ENCODE measurements at places on chromosomes 2 and 18.

- no peak for DNase-seq
These were observed 9.9 kb upstream of the ZEB2 start for GRCh38 chr2:144529841-144530240.

GRCh38 chr2:205076405-205076804 lies 531.1 kb downstream of the PARD3B start:
- no peak for DNase-seq

- DNase-seq = no peak
These were observed 888 bp upstream of the TWSG1 start for GRCh38 chr18:9333441-9334328.

GRCh38 chr2:44578471-44579093 lies 216.8 kb downstream of the CAMKMT start:
- DNase-seq = peak; percentile 35

DNA sequence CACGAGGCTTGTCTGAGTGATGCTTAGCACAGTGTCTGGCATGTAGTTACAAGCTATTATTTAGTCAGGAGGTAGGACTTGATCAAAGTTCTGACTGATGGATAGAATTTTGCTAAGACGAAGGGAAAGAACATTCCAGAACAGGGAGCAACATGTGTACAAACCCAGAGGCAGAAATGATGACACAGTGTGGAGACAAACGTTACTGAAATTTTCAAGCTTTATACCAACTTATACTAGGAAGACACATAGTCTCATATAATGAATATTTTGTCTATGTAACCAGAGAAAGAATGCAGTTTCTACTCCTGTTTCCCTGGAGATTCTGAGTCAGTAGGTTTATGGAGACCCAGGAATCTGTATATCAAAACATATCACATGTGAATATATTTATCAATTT lies 123.4 kb downstream of the FAM124B start:
- DNase-seq = no peak

GRCh38 chr18:11851146-11851805 lies at the start of gene CHMP1B:
CHMP1B (plus strand) TSS chr18:11851413; CDS start chr18:11851512, 99 bp downstream.
- peak; percentile 96 for DNase-seq

- no peak for DNase-seq
These were observed 260.7 kb downstream of the FHOD3 start for GRCh38 chr18:36558234-36558633.

- no peak for DNase-seq
These were observed 431.3 kb downstream of the TSN start for GRCh38 chr2:122186761-122187222.

DNA sequence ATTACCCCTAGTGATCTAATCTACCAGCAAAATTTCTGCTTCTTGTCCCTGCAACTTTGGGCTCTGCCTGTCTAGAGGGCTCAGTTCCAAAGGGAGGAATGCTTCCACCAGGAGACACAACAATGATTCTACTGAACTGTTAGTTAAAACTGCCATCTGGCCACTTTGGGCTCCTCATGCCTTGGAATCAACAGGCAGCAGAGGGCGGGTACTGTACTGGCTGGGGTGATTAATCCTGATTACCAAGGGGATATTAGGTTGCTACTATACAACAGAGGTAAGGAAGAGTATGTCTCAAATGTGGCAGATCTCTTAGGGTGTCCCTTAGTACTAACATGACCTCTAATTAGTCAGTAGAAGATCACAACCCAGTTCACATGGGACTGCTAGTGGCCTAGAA lies 21.4 kb downstream of the HADHA start:
- no peak for DNase-seq

GRCh38 chr18:63477968-63478367 lies 1.2 kb downstream of the SERPINB5 start:
- DNase-seq = no peak

DNA sequence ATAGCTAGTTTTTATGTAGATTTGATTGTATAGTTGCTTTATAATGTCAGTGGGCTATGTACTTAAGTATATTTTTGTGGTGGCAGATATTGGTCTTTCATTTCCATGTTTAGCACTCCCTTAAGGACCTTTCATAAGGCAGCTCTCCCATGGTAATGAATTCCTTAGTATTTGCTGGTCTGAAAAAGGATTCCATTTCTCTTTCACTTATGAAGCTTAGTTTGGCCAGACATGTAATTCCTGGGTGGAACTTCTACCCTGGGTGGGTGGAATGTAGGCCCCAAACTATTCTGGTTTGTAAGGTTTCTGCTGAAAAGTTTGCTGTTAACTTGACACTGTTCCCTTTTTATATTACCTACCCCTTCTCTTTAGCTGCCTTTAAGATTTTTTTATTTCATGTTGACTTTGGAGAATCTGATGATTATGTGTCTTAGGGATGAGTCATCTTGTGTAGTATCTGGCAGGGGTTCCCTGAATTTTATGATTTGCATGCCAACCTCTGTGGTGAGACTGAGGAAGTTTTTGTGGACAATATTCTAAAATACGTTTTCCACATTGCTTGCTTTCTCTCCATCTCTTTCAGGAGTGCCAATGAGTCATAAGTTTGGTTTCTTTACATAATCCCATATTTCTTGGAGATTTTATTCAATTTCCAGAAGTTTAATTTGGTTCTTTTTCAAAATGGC lies 65.4 kb upstream of the VRK2 start:
- no peak for DNase-seq

GRCh38 chr2:102826904-102827303 lies 65.1 kb downstream of the TMEM182 start:
- DNase-seq = no peak

GRCh38 chr2:203697190-203697589 lies 9.2 kb upstream of the CD28 start:
- DNase-seq = no peak

All from CD4-positive, CD25-positive, alpha-beta regulatory T cell (primary cell).